ENCODE measurements at places on chromosomes 3 and 15. TPM values are rescaled to one million over a fixed set of nuclear protein-coding genes. Genes with fewer than 3 reads are reported as not detected.

The CFAP20DC gene
- total RNA-seq = 8.2 TPM

The GLDN gene
- total RNA-seq = not detected

- peak; percentile 85 for DNase-seq
Measured at GRCh38 chr3:4532535-4533112, 39.5 kb downstream of the ITPR1 start.

The BAHD1 gene
- total RNA-seq = 8.3 TPM

The NRROS gene
- 1.0 TPM for total RNA-seq

DNA sequence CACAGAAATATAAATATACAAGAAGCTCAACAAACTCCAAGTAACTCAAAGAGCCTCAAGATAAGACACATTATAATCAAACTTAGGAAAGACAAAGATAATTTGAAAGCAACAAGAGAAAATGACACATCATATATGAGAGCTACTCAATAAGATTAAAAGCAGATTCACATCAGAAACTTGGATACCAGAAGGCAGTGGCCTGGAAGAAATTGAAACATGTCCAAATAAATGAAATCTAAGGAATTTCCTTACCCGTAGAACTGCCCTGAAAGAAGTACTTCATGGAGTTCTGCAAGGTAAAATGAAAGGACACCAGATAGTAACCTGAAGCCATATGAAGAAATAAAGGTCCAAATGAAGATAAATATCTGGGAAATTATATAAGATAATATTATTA, 113.9 kb downstream of the LSAMP start:
- DNase-seq = no peak

The KY gene
- not detected for total RNA-seq

- no peak for DNase-seq
Measured at GRCh38 chr3:99523431-99524127, 114.8 kb upstream of the COL8A1 start.

GRCh38 chr3:188929137-188929536, 242.6 kb upstream of the TPRG1 start:
- DNase-seq = no peak

GRCh38 chr3:23438657-23439056, 235.5 kb downstream of the UBE2E2 start:
- DNase-seq = no peak

- DNase-seq = peak; percentile 64
Measured at GRCh38 chr3:88219138-88219792, 69.5 kb downstream of the C3orf38 start.

- DNase-seq = no peak
Measured at GRCh38 chr3:49198161-49198560, 26.8 kb downstream of the KLHDC8B start.

GRCh38 chr3:18635215-18635614, 210.1 kb upstream of the SATB1 start:
- DNase-seq = no peak

DNA sequence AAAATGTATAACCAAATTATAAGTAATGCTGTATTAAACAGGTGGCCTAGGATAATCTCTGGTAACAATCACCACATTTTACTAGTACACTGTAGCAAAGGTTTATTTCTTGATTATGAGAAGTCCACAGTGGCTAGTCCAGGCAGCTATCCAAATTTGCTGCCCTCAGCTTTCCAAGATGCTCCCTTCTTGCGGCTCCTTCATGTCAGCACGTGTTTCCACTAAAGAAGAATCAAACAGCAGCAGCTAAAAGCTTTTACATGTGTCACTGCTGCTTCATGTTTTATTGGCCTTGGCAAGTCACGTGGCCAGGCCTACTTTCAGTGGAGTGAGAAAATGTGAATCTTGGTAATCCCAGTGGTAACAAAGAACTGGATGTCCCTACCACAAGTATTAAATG, 5.6 kb upstream of the RBMS3 start:
- peak; percentile 69 for DNase-seq

The PP2D1 gene
- total RNA-seq = not detected

GRCh38 chr3:49173116-49173791, 1.9 kb downstream of the KLHDC8B start:
- no peak for DNase-seq

- DNase-seq = no peak
Measured at GRCh38 chr3:129440618-129441190, 680 bp downstream of the IFT122 start.

- no peak for DNase-seq
Measured at GRCh38 chr15:68429691-68430470, 2.1 kb downstream of the ITGA11 start.

Data from LHCN-M2 (cell line).